A172 (cell line): ENCODE measurements at places on chromosomes 2 and 18. TPM values are rescaled to one million over a fixed set of nuclear protein-coding genes. Genes with fewer than 3 reads are reported as not detected.
A peak's percentile ranks its signal among the peaks of the same experiment; 100 is the strongest.

DNA sequence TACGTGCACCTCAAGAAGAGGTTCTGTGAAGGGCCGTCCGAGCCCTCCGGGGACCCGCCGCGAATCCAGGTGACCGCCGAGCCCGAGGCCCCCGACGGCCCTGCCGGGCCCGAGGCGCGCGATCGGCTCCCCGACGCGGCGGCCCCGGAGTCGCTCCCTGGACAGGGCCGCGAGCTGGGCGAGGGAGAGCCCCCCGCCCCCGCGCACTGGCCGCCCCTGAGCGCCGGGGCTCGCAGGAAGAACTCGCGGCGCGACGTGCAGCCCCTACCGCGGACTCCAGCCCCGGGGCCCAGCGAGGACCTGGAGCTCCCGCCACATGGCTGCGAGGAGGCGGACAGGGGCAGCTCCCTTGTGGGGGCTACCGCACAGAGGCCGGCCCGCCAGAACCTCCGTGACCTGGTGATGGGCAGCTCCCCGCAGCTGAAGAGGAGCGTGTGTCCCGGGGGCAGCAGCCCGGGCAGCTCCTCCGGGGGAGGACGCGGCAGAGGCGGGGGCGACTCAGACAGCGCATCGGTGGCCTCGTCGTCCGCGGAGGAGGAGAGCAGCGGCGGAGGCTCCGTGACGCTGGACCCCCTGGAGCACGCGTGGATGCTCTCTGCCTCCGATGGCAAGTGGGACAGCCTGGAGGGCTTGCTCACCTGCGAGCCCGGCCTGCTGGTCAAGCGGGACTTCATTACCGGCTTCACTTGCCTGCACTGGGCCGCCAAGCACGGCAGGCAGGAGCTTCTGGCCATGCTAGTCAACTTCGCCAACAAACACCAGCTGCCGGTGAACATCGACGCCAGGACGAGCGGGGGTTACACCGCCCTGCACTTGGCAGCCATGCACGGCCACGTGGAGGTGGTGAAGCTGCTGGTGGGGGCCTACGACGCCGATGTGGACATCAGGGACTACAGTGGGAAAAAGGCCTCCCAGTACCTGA lies 812 bp downstream of the SOWAHC start:
- DNase-seq: no peak

DNA sequence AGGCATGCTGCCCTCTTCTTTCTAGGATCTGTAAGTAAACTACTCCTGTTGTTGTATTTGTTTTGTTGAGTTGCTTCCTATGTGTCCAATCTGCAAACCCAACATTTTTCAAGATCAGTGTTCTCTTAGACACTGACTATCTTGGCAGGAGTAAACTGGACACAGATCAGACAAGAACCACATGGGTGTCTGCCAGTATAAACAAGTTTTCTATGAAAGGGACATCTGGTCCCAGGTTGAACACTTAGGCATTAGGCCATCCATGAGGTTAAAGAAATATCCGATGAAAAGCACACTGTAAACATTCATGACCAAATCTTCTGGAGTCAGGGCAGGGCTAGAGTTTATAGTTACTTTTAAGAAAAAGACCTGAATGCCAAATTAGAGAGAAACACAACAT lies 441.8 kb downstream of the NYAP2 start:
- DNase-seq: no peak

DNA sequence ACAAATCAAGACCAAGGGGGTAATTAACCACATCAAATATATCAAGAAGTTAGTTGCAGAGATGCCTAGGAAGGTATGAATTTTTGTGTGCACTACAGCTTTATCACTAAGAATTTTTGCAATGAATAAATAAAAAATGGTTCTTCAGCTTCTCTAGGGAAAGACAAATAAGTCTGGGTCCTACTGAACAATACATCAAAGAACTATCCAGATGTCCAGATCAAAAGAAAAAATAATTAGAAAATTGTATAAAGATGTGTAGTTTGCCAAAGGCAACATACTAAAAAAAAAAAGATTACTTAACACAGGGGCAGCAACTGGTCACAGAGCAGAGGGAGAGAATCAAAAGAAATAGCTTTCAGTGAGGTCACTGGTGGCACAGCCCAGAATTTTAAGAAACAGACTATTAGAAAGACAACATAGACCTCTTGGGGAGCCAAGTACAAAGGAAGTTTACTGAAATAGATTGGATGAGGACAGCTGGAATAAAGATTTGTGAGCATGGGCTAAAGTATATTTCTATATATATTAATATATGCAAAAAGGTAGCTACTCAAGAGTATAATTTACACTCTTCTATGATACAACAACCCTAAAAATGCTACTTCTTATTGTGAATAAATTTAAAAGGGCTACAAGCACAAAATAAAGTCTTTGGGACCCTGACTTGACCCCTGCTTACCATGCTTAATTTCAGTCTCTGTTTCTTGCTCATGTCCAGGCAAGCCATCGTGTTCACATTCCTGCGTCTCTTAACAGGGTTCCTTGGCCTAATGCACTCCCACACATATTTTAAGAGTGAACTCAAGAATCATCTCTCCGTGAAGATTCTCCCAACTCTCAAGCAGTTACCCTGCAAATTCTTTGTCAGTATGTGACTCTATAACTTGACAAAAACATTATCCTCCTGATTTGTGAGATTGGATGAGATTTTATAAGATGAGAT lies 99.0 kb upstream of the GRB14 start:
- DNase-seq: no peak

- DNase-seq: no peak
Observed at GRCh38 chr2:190927301-190927700, 46.7 kb downstream of the GLS start.

DNA sequence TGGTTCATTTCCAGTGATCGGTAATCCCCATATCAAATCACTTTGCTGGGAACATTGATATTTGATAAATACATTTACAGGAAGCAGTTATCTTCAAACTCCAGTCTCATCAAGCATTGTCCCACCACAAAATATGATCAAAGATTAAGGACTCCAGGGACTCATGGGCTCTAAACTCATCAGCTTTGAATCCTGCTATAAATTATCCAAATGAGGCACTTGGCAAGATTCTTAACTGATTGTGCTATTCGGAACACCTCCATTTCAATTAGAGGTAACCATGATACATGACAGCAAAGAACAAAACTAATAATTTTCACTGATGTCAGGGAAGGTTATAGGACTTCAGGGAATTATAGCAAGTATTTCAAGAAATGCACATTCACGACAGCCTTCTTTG lies 1088.1 kb upstream of the PIK3C3 start:
- DNase-seq: peak; percentile 57

GRCh38 chr2:55296393-55296792 lies 27.4 kb upstream of the MTIF2 start:
- no peak for DNase-seq

DNA sequence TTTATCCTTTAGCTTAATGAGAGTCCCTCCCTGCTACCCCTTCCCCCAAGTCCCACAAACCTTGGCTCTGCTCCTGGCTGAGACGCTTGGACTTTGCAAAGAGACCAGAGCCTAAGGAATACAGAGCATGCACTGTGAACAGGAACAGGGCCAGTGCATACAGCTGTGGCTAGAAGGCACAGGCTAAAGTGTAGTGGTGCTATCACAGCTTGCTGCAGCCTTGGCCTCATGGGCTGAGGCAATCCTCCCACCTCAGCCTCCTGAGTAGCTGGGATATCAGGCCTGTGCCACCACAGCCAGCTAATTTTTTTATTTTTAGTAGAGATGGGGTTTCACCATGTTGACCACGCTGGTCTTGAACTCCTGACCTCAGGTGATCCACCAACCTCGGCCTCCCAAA lies 39.5 kb upstream of the ASXL2 start:
- DNase-seq: no peak

GRCh38 chr2:241980193-241980592 lies 110.7 kb downstream of the RTP5 start:
- DNase-seq: no peak

DNA sequence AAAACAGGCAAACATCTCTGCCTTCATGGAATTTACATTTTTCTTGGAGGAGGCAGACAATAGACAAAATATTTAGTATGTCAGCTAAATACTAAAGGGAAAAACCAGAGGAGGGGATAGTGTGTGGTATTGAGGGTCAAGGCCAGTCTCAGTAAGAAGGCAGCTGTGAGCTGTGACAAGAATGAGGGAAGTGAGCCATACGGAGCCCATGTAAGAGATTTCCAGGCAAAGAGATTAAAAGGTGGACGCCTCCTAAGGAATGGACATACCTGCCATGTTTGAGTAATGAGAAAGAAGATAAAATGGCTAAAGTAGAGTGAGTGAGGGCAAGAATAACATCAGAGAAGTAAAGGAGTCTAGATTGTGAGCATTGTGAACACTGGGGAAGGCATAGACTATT lies 2.2 kb upstream of the SCN2A start:
- no peak for DNase-seq

DNA sequence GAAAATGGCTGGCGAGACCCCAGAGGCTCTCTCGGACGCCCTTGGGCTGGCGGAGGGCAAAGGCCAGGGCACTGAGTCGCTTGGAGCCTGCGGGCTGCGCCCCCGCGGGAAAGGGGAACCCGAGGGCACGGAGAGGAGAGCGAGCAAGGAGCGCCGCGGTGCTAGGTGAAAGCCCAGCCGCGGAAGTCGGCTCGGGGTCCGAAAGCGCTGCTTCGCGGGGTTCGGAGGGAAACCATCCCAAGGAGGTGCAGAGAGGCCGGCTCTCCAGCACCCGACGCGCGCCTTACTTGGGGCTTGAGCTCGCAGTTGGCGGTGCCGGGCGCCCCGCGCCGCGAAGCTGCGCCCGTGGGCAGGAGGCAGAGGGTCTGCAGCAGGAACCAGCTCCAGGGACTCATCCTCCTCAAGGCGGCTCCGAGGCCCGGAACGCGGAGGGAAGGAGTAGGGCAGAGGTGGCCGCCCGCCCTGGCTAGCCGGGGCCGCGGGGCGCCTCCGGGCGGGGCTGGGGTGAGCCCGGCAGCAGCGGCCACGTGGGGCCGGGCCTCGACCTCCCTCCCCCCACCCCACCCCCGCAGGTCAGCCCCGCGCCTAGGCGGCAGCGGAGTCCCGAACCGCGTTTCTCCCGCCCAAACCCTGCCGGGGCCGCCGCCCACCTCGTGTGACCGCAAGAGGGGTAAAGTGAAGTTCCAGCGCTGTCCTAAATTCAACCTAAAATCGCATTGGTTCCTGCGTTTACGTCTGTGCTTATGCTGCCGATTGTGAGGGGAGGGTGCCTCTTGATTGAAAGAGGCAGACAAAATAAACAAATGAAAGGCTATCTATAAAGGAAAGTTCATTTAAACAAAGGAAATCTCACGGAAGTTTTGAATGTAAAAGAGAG lies at the start of gene TRABD2A:
Gene TRABD2A, minus strand, starts transcription at position 440 of the 877 bp plus-strand sequence. Its CDS starts 45 bp downstream, at position 395.
- no peak for DNase-seq

DNA sequence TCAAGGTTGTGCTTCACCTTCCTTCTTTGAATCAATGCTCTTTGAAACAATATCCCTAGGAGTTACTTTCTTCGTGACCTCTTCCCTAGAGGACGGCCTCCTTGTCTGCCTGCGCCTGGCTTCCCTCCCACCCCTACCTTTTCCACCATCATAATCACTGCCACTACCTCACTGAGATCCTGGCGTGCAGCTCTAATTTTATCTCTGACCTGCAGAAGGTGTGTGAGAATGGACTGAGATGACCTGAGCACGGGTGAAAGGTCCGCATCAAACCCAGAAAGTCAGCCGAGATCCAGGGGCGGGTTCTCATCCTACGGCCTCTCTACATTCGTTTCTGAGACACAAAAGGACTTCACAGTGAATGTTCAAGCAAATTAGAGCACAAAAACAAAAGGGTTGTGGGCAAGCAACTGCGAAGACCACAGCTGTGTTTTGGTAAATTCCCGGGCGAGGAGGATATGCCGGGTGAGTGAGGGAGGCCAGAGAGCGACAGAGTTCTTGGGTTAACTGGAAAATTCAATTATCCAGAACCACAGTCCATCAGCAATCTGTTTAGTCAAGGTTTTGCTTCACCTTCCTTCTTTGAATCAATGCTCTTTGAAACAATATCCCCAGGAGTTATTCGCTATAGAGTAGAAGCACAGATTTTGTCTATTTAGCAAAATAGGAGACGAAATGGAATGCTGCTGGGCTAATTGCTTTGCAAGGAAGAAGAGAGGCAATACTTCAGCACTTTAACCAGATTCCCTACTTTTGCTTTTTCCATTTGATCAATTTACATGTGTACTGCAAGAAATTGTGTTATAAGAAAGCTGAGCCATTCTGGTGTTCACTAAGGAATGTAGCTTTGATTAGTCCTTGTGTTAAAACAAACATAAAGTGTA lies 212.6 kb downstream of the ACKR3 start:
- DNase-seq: no peak

GRCh38 chr2:36770542-36771287 lies 74.2 kb downstream of the VIT start:
- DNase-seq: peak; percentile 52

DNA sequence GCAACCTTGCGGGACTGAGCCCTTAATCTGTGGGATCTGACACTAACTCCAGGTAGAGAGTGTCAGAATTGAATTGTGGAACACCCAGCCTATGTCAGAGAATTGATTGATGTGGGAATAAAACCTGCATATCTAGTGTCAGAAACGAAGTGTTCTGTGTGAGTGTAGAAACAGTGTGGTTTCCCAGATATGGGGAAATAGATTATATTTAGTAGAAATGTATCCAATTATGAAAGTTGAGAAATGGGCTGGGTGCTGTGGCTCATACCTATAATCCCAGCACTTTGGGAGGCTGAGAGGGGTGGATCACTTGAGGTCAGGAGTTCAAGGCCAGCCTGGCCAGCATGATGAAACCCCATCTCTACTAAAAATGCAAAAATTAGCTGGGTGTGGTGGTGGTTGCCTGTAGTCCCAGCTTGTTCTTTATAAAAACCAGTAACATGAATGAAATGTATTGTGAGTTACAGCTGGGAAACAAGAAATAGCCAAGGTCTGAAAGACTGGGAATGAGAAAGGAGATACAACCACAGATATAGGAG lies 4.3 kb upstream of the TP53I3 start:
- DNase-seq: no peak

- DNase-seq: no peak
Observed at GRCh38 chr2:71072492-71072891, 4.0 kb downstream of the NAGK start.

DNA sequence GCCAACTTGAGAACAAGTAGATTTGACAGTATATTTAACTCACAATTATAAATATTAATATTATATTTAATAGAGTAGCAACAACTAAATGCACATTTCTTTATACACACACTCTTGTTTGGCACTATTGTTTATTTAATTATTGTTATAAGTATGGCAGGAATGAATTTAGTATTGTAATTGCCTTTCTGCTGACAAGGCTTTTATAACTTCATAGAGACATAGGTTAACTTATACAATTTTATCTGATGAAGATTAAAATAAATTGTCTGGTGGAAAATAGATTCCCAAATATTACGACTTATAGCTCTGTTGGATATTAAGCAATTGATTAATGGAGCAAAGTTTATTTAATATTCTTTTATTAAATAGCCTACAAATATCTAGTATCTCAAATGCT lies 347.9 kb upstream of the CDH19 start:
- no peak for DNase-seq

- no peak for DNase-seq
Observed at GRCh38 chr2:234825616-234826015, 126.2 kb upstream of the SH3BP4 start.

Gene GCG
- not detected in 2 replicates for total RNA-seq

Gene DSG2
- 51.7 and 55.3 TPM in 2 replicates for total RNA-seq

Gene CAPG
- 659 and 712 TPM in 2 replicates for total RNA-seq

Gene NCKAP1
- total RNA-seq: 186 and 213 TPM in 2 replicates

Gene LOXHD1
- total RNA-seq: not detected in 2 replicates

Gene LBH
- total RNA-seq: 87.4 and 182 TPM in 2 replicates

Gene CYTIP
- total RNA-seq: not detected in 2 replicates

Gene GAD1
- total RNA-seq: 9.9 and 15.2 TPM in 2 replicates

Gene ESCO1
- 21.4 and 29.2 TPM in 2 replicates for total RNA-seq

Gene KIAA2012
- total RNA-seq: not detected in 2 replicates
